ENCODE measurements at places on chromosomes 11 and 22.
A peak's percentile ranks its signal among the peaks of the same experiment; 100 is the strongest.

GRCh38 chr11:32087597-32087996, 3.3 kb upstream of the RCN1 start:
- DNase-seq: no peak

GRCh38 chr11:47329431-47329986, 23.0 kb downstream of the MYBPC3 start:
- DNase-seq: peak; percentile 30

DNA sequence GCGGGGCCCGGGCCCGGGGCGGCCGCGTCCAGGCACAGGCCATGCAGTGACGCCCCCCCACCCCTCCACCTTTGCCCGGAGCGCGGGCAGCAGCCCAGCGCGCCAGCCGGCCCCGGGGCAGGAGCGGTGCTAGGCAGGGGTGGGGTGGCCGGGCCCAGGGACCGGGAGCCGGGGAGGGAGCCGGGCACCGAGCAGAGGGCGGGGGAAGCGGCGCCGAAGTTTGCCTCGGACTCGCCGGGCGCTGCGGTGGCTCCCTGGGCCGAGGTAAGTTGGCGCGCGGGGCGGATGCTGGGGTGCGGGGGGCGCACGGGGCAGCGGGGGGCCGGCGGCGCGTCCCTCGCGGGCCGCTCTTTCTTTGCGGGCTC, 332 bp downstream of the TEAD1 start:
- DNase-seq: peak; percentile 29

GRCh38 chr11:113932788-113933187, 28.2 kb downstream of the HTR3B start:
- no peak for DNase-seq

DNA sequence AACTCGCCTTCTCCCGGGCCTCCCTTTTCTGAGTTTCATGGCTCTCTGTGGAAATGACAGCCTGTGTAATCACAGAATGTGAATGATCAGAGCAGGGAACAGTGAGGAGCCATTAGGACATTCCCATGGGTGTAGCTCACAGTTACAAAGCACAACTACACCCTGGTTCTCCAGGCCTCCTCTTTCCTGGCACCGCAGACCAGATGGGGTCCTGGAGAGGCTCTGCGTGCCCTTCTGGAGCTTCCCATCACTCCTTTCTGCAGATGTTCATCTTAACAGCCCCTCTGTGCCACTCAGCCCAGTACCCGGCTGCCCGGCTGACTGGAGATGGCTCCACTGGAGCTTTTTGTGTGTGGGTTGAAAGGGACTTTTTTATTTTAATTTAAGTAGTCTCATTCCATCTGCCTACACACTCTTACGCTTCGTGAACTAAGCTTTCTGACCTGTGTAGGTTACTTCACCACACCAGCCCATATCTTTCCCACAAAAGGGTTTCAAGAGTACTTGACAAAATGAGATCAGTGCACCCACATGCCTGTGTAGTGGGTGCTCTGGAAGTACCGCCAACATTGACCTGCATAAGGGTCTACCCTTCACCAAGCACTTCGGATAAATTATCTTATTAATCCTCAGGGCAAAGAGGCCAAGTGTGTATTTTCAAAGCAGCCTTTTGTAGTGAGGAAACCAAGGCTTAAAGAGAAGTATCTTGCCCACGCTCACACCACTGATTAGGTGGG, 29.8 kb downstream of the SREBF2 start:
- DNase-seq: no peak
